ENCODE measurements at places on chromosomes 5 and 9.

DNA sequence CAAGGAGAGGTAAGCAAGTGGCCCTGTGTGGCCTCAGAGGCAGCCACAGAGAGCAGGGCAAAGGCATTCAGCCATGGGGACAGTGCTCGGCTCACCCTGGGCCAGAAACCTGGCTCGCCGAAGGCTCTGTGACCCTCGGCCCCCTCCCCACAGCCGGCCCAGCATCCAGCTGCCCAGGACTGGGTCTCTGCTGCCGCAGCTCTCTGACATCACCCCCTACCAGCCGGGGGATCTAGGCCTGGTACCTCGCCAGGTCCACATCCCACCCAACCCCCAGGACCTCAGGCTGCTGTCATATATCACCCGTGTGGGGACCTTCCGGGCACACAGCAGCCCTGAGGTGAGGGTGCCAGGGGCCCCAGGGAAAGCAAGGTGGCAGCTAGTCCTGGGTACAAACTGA, 2.6 kb downstream of the PTRH1 start:
- DNase-seq: no peak

DNA sequence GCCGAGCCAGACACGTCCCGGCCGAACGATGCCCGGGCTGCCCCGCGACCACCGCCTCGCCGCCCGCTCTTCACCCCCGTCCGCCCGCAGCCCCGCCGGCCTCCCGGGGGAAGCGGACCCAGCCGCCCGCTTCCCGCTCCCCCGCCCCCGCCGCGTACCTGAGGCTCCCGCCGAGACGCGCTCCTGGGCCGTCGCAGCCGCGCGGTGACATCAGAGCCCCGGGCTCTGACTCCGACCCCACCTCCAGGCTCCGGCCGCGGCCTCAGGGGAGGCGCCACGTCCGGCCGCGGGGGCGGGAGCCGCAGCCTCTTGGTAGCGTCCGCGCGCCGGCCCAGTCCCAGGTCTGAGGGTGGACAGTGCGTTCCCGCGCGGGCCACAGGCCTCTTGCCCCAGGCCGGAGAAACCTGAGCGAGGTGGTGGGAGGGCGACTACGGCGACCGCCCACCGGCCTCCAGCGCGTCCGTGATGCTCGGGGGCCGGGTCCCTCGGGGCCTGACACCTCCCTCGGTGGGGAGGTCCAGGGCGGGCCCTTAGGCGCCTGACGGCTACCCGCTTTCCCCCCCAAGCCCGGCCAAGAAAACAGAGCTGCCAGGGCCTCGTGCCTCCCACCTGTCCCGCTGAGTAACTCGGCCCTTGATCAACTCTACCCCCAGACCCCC, at the start of gene SHROOM1:
TSS of gene SHROOM1 (minus strand) at position 212 of the 659 bp plus-strand sequence. CDS start 4,507 bp downstream, outside the sequence.
- no peak for DNase-seq

- DNase-seq: no peak
Measured at GRCh38 chr9:106857811-106858470, 5.0 kb upstream of the ZNF462 start.

DNA sequence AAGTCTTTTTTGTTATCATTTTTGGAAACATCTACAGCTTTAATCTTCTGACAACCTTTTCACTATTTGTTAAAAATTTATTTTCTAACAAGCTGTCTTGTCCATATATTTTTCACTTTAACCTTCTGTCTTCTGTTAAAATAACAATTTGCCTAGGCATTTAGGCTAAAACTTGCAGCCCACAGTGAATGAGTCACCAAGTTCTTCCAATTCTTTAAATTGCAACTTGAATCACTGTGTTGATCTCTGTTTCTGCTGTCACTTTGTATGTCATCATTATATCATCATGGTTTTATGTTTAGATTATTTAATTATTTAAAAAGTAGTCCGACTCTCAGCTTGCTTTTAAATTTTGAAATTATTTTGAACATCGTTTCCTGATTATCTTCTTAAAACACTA, 473.8 kb upstream of the PTPRD start:
- no peak for DNase-seq
